ENCODE measurements at places on chromosomes 16 and 17.

DNA sequence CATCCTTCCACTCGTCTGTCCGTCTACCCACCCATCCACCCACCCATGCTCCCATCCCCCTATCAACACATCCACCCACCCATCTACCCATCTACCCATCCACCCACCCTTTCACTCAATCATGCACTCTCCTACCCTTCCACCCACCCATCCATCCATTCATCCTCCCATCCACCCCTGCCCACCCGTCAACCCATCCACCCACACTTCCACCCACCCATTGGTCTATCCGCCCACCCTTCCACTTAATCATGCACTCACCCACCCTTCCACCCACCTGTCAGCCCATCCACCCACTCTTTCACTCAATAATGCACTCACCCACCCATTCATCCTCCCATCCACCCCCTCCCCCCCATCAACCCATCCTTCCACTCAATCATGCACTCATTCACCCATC, 250.0 kb upstream of the EEF2KMT start:
- DNase-seq, result no peak

DNA sequence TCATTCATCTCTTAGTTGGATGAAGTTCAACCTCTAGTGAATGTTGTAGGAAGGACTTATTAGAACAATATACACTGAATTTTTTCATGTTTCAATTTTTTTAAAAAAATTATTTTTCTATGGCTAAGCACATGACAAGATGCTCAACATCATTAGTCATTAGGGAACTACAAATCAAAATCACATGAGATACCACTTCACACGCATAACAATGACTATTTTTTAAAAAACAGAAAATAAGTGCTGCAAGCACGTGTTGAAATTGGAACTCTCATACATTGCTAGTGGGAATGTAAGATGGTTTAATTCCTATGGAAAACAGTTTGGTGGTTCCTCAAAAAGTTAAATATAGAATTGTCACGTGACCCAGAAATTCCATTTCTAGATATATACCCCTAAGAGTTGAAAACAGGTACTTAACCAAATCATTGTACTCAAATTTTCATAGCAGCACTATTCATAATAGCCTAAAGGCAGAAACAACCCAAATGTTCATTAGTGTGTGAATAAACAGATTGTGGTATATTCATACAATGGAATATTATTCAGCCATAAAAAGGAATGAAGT, 85.2 kb upstream of the AKTIP start:
- no peak for DNase-seq

DNA sequence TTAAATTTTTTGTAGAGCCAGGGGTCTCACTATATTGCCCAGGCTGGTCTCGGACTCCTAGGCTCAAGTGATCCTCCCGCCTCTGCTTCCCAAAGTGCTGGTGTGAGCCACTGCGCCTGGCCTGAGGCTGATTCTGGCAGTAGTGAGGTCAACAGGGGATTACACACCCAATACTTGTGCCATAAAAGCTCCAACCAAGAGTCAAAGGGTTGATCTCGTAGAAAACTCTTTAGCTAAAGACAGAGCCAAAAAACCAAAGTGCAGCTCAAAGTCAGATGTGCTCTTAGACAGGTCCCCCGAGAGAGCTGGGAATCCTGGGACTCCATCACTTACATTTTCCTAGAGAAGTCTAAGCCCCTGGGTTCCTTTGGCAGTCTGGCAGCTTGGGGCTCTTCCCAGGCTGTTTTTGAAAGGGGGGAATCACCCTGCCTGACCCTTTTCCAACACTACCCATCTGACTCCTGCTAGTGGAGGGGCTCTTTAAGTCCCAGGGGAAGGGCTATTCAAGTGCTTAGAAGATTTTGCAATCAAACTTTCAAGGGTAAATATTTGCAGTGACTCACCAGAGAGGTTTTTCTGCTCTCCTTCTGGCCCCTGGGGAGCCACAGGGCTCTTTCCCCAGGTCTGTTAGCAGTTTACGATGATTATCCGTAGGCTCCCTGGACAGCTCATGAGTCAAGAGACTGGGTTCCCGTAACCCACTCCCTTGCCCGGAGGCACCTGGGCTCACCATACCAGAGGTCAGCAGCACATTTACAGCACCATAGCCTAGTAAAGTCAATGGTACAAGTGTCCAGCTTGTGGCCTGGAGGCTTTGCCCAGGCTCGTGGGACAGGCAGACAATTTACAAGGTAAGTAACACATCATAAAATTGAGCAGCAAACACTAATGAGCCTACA, 408.7 kb downstream of the SLC39A11 start:
- DNase-seq, result peak; percentile 40

DNA sequence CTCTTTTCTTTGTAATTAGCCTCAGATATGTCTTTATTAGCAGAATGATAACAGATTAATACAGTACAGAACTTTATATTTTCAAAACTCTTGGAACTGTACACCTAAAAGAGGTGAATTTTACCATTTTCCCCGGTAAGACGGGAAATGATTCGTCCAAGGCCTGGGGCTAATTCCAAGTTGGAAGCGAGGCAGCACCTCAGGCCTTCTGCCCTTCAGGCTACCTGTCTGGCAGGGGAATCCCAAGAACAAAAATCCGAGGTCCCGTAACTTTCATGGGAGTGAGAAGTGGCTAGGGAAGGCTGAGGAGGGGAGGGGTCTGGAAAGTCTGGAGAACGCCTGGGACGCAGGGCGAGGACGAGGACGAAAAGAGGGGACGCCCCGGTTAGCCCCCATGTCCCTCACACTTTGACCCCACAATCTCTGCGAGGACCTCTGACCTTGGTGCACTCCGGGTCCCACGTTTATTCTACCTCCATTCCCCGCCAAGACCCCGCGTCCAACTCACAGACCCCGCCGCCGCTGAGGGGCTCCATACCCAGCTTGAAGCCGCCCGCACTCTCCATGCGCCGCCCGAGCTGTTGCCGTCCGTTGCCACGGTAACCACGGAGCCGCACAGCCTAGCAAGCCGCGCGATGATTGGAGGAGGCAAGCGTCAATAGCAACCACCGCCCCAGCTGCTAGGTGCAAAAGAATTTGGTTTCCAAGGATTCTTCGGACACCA, at the start of gene HYDIN:
TSS of gene HYDIN (minus strand) at position 601 of the 724 bp plus-strand sequence. CDS start 43,827 bp downstream, outside the sequence.
- peak; percentile 31 for DNase-seq

GRCh38 chr16:86590501-86591144, 12.3 kb downstream of the FOXL1 start:
- peak; percentile 62 for DNase-seq

DNA sequence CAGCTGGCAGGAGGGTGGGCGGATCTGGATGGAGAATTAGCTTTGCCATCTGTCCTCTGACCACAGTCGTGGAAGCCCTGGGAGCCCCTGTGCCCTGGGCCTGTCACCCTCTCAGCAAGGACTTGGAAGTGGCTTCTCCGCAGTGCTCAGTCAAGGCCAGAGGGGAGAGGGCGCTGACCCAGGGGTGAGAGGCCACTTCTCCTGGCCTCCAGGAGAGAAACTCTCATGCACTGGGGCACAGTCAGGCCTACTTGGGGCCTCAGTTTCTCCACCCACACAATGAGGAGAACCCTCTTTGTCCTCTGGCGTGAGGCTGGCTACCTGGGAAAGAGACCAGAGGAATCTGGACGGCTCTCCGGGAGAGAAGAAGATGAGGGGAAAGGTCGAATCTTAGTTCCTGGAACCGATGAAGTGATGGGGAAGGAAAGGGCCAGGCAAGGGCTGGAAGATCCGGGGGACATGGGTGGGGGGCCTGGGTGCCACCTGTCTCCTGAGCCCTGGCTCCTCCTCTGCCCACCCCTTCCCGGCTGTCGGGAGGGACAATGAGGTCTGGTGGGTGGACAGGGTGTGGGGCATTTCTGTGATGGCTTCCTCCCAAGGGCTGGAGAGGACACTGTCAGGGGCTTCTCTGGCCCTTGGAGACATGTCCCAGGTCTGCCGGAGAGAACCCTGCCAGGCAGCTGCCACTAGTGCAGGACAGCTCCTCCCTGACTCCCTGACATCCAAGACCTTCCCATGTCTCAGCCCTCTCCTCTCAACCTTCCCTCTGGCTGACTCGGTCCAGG, 9.0 kb upstream of the ARHGAP27 start:
- peak; percentile 48 for DNase-seq

DNA sequence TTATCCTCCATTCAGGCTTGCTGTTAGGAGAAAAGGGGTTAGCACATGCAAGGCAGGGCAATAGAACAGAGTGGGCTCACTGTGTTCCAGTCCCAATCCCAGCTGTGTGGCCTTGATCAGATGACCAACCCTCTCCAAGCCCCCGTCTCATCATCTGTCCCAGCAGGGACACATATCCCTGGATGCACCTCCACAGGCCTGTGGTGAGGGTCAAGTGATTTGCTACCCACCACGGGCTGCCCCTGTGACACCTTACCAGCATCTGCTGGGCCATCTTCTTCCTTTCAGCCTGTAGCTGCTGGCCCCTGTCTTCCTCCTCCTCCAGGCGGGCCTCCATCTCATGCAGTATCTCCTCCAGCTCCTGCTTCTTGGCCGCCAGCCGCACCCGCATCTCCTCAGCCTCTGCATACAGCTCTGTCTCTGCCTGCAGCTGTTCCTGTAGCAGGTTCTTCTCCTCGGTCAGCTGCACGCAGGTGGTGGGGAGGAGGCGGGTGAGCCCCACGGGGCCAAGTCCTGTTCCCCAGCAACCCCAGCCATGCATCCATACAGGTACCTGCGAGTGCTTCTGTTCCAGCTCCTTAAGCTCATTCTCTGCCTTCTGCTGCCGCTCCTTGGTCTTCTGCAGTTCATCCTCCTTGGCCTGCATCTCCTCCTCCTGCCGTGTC, 91.3 kb downstream of the NDE1 start:
- DNase-seq, result no peak

GRCh38 chr17:82315703-82316358, 1.6 kb downstream of the CD7 start:
- DNase-seq, result no peak

- DNase-seq, result no peak
Measured at GRCh38 chr16:11418506-11418905, 73.2 kb downstream of the RMI2 start.

DNA sequence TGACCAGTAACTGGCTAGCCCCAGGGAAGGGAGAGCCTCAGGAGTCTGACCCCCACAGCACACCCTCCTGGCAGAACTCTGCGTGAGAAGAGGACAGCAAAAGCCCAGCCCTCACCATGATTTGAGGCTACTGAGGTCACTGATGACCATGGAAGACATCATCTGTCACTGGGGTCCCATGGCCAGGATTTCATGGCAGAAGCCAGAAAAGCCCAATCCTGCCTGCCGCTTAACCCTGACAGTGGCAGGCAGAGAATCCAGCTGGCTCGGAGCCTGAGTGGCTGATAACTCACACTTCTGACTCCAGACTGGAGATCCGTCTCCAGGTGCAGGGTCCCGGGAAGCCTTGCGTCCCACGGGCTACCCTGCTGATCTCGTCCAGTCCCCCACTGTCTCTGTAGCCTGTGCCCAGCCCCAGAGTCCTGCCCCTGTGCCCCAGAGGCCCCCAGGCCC, 17.5 kb downstream of the GRIN2C start:
- DNase-seq, result no peak

- DNase-seq, result no peak
Measured at GRCh38 chr17:2925011-2925410, 128.8 kb downstream of the RAP1GAP2 start.

DNA sequence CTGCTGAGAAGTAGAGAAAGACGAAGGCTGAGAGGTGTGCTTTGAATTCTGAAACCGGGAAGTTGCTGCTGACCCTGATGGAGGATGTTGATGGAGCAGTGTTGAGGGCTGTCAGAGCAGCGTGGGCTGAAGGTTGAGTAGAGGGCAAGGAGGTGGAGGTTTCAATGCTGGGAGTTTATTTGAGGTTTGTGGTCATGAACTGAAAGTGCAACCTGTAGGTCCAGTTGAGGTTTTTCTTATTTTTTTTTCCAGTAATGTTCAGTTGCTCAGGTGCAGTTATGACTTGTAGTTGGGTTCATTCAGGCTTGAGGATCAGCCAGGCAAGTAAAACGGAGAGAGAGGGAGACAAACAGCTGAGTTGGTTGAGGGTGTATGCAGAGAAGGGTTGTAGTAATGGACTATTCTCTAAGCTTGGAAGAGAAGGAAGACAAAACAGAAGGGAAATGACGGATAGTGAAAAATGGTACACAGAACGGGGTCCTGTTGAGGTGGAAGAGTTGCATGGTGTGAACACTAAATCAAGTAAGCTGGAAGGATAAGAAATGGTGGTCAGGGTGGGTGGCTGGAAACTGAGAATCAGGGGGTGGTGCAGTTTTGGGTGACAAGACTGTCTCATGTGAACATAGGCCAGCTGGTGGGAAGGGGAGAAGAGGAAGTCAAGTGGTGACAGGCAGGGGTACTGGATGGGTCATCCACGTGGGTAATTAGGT, 8.7 kb upstream of the UBE2G1 start:
- DNase-seq, result no peak

DNA sequence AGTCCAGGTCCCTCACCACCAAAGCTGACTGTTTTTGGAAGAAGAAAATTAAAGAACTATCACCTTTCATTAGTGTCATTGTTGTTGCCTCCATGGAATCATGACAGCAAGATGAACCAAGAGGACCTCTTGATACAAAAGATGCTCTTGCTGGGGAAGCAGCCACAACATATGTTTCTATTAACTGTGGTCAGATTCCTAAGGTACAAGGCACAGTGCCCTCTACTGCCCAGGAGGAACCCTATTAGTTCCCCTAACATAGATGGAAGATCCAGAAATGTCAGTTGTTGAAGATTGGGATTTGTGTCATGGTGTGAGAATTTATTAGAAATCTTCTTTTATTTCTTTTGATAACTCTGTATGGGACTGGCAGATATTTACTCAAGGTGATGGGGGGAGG, 188.2 kb upstream of the ANKFN1 start:
- DNase-seq, result no peak

GRCh38 chr17:27499451-27500265, 43.4 kb downstream of the KSR1 start:
- DNase-seq, result no peak

DNA sequence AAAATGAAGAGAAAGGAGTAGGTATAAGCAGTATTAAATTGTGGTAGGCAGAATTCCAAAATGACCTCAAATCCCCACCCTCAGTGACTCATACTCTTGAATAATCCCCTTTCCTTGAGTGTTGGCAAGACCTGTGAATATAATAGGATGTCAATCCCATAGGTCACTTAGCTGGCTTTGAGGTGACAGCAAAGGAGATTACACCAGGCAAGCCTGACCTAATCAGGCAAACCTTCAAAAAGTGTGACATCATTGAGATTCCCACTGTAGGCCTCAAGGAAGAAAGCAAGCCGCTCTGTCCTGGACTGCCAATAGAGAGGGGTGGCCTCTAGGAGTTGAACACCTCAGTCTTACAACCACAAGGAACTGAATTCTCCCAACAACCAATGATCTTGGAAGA, 535.2 kb downstream of the RBFOX1 start:
- no peak for DNase-seq
